NCI-H524 (cell line): ENCODE measurements at places on chromosomes 7 and 10.

GRCh38 chr7:102189756-102190155 is 96.9 kb upstream of the SH2B2 start:
- no peak for DNase-seq

- no peak for DNase-seq
Observed at GRCh38 chr7:52168085-52168484, 851.5 kb upstream of the COBL start.

GRCh38 chr10:117754770-117755658 is 212.5 kb downstream of the EMX2 start:
- no peak for DNase-seq

- DNase-seq: no peak
Observed at GRCh38 chr10:23319835-23320234, 24.8 kb downstream of the C10orf67 start.

GRCh38 chr10:46092524-46093081 is 46.5 kb upstream of the MSMB start:
- no peak for DNase-seq

GRCh38 chr7:93307131-93307660 is 75.0 kb downstream of the VPS50 start:
- DNase-seq: no peak

- DNase-seq: no peak
Observed at GRCh38 chr7:75716992-75717626, 21.6 kb downstream of the HIP1 start.

- peak; percentile 43 for DNase-seq
Observed at GRCh38 chr10:89853781-89854191, 152.4 kb downstream of the KIF20B start.

- DNase-seq: no peak
Observed at GRCh38 chr10:126843299-126843934, 61.8 kb upstream of the DOCK1 start.

- no peak for DNase-seq
Observed at GRCh38 chr7:47340517-47340916, 241.4 kb downstream of the TNS3 start.

GRCh38 chr7:94133460-94133859 is 129.3 kb upstream of the BET1 start:
- no peak for DNase-seq

GRCh38 chr7:4556868-4557793 is 125.0 kb upstream of the FOXK1 start:
- DNase-seq: no peak

DNA sequence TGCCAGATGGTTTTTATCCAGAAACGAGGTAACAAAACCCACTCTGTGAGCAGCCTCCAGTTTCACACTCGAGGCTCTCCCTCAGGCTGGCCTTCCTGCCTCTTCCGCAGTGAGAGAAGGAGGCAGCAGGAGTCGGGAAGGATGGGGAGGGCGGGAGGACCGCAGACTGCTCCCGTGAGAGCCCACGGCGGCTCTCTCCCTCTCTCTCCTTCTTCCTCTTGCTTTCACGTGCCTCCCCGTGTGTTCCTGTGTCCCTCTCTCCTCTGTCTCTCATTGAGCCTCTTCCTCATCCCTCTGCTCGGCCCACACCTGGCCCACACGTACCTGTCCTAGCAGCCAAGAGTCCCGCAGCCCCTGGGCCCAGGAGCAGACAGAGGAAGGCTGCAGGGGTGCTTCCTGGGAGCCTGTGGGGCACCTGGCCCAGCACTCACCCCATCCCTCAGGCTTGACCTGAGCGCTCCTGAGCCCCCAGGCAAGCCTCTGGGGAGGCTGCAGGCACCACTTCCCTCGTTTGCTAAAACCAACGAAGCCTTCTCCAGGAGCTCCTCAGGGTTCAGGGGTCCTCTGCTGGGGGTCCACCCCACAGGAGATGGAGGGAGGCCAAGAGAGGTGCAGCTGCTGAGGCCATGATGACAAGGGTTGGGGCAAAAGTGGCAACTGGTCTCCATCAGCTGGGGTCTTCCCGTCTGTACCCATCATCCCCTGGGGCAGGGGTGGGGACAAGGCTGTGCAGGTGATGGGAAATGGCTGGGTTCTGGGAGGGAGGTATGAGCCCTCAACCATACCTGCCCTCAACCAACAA is 13.6 kb downstream of the SPOCK2 start:
- no peak for DNase-seq

- peak; percentile 5 for DNase-seq
Observed at GRCh38 chr7:101094791-101095375, 9.6 kb downstream of the TRIM56 start.

GRCh38 chr10:21811245-21811585 is 192.3 kb downstream of the DNAJC1 start:
- DNase-seq: no peak
